ENCODE measurements at places on chromosomes 3 and 15.

DNA sequence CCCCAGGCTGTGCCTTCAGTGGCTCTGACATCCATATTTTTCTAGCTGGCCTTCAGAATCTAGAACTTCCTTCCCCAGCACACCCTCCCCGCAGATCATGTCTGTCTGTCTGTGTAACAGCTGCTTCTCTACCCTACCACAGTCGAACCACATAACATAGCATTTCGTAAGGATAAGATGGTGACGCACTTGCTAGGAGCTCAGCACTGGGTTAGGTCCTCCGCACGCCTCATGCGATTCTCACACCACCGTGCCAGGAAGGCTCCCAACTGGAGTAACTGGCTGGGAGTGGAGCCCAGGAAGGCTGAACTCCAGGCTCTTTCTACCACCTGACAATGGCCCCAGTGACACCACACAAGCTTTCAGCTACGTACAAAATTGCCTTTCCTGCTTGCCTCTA, 168.6 kb downstream of the STT3B start:
- no peak for DNase-seq

GRCh38 chr3:13496879-13497278, 16.8 kb downstream of the HDAC11 start:
- no peak for DNase-seq

DNA sequence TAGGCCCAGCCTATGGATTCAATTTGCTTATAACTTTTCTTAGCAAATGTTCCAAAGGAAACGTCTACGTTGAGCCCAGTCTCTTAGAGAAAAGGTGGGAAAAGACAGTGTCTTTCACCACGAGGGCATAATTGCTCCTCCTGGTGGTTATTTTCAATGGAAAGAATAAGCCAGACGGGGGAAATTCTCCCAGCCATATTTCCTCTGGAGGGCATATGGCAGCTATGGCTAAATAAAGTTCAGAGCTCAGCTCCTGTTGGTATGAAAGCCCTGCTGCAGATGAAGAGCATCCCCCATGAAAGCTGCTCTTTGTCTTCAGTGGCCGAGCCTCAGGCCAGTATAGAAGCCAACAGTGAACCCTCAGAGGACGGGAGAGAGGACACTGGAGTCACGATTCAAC, 297.9 kb downstream of the RYR3 start:
- DNase-seq, result no peak

GRCh38 chr3:108538083-108538482, 27.7 kb upstream of the MYH15 start:
- DNase-seq, result no peak

DNA sequence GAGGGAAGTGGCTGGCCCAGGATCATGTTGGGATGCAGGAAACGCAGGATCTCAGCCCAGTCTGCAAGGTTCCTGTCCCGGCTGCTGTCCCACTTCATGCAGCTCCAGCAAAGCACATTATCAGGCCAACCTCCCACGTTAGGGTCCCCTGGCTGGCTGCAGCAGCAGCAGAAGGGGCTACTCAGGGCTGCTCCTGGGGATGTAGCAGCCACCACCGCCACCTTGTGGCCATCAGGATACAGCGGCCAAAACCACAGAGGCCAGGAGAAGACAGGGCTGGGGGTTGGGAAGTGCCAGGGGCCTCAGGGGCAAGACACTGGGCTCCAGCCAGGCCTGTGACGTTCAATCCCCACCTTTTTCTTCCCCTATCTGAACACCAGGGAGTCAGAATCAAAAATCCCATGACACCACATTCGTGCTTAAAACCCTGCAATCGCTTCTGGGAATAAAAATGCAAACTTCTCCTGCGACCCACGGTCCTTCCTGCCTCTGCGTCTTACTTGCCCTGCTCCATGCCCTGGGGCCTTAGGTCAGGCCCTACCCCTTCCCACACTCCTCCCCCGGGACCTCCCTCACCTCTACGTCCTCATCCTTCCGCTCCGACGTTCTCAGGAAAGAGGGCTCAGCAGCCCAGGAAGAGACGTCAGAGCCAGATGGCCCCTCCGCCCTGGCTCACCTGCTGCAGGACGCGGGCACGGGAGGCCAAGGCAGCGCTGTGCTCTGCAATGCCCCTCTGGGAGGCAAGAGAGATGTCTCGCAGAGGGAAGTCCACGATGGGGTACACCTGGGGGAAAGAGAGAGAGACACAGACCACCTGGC, 21.5 kb downstream of the SSUH2 start:
- DNase-seq, result no peak

- DNase-seq, result no peak
Observed at GRCh38 chr3:4306091-4306490, 2.9 kb downstream of the SETMAR start.

GRCh38 chr3:51686512-51687215, 15.6 kb downstream of the TEX264 start:
- peak; percentile 68 for DNase-seq

- DNase-seq, result no peak
Observed at GRCh38 chr15:27662892-27663291, 436.2 kb downstream of the OCA2 start.

DNA sequence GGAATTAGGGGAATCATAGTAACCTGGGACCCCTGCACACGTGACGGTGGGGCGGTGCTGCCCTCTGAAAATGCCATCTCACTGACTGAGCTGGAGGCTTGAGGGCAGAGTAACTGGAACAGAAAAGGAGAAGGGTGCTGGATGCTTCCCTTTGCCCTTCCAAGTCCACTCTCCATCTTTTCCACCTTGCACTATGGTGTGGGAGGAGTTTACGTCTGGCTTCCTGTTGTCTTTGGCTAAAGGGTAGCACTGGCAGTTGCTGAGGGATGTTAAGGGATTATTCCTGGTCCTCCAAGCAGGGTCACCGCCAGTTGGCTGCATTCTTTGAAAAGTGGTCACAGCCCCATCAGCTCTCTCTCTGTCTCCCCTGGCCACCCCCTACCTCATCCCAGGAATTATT, 129.4 kb upstream of the SNTN start:
- no peak for DNase-seq

- DNase-seq, result no peak
Observed at GRCh38 chr3:23785882-23786281, 19.9 kb upstream of the UBE2E1 start.

GRCh38 chr15:73558529-73558928, 74.7 kb downstream of the NPTN start:
- no peak for DNase-seq

GRCh38 chr3:169460035-169460434, 203.5 kb downstream of the MECOM start:
- DNase-seq, result no peak

DNA sequence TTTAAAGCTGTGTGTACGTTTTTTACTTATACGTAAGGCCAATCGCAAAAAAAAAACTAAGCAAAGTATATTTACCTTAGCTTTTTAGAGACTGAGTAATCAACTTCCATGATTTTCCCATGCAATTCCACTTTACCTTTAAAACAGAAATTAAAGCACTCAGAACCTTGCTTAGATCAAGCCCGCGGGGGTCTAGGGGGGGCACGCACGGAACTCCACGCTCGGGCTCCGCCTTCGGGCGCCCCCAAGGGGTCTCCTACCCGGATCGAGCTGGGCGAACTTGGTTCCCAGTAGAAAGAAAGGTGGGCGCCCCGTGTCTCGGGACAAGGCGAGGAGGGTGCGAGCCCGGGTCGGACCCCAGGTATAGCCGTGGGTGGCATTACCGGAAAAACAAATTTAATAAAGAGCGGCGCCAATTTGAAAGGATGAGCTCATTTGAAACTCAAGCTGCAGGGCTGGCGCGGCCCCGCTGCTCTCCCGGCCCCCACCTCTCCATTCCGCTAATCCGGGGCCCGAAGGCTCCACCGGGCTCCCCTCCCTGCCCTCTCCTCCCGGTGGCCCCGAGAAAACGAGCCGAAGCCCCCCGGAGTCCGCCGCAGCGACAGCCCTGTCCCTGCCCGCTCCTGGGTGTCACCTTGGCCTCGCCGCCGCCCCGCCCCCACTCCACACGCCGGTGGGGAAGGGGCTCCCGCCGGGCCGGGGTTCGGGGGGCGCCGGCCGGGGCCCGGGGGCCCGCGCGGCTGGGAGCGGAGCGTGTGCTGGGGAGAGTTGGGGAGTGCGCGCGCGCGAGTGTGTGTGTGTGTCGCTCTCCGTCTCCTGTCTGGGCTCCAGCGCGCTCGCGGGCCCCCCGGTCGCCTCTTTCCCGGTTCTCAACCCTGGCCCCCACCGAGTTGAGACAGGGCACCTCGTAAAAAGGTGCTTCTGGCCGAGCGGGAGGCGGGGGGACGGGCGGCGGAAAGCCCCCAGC, 1.5 kb downstream of the IGF2BP2 start:
- DNase-seq, result no peak

GRCh38 chr15:45268135-45268534, 16.1 kb downstream of the SLC28A2 start:
- no peak for DNase-seq

- peak; percentile 83 for DNase-seq
Observed at GRCh38 chr3:169813757-169814517, 1.2 kb upstream of the LRRC34 start.

DNA sequence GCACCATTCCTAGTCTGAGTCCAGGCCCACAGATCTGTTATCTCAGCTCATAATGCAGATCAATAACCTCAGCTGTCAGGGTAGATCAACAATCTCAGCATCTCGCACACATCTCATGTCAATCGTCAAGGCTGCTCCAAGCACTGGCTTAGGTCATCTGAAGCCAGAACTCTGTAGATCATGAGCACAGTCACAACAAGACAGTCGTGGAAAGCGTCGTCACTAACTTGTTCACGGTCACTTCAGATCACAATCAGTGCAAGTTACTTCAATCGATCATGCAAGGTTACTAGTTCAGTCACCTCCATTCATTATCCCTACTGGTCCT, 71.8 kb downstream of the RBPMS2 start:
- no peak for DNase-seq

DNA sequence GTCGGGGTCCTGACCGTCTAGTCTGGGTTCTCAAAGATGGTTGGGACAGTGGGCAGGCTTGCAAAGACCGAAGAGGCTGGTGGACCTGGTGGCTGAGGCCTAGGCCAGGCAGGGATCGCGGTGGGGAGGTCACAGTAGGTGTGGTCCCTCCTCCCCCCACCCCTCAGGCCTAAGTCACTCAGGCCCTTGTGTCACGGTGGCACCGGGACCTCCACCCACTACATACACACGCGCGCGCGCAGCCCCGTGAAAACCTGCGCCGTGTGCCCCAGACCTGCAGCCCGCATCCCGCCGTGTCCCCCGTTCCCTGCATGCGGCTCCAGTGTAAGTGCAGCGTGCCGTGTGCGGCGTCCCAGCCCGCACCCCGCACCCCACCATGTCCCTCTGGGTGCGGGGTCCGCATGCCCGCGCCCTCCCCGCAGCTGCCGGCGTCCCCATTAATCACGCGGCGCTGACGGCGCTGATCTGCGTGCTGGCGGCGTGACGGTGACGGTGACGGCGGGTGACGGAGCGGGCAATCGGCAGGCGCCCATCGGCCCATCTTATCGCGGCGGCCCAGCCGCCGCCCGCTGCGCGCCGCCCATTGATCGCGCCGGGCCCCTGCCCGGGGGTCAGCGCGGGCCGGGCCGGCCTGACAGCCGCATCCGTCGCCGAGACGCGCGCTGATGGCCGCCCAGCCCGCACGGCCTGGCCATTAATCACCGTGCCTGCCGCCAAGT, 24.4 kb downstream of the SEC61A1 start:
- DNase-seq, result no peak

DNA sequence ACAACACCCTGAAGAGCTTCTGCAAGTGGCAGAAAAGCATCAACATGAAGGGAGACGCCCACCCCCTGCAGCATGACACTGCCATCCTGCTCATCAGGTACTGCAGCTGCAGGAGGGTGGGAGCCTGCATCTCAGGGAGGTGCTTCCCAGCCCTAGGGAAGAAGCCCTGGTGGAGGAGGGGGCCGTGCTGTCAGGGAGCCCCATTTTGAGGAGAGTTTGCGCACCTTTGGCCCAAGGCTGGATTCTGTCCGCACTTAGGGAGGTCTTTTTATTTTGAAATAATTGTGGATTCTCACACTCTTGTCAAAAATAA, 42.1 kb downstream of the SAXO2 start:
- no peak for DNase-seq

GRCh38 chr15:48225771-48226170, 19.7 kb downstream of the SLC12A1 start:
- no peak for DNase-seq

DNA sequence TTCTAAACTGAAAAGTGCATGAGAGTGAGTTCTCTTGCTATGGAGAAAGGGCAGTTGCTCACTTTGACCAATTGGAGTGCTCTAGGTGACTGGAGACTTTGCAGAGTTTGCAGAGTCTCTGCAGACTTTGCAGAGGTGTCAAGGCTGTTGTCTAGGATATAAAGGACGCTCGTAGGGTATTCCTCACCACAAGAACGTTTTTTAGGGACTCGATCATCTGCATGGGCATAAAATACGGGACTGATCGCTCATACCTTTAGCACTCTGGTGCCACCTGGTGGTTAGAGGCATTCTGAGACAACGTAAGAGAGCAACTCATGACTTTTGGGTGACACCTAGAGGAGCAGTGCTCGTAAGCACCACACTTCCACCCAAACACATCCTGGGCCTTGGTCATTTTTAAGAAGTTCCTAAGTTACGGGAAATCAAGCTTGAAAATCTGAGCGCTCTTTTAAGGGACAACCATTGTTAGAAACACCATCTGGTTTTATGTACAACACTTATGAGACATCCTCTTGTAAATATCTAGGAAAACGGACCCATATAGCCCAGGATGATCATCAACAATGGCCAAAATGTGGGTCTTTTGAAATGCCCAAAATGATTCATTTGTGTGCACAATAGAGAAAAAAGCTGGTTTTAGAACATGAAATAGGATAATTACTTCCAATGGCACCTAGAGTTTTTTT, 51.6 kb upstream of the XCR1 start:
- DNase-seq, result peak; percentile 82

GRCh38 chr3:114212646-114213045, 24.7 kb downstream of the ZNF80 start:
- DNase-seq, result no peak

GRCh38 chr3:119018690-119019463, 15.8 kb downstream of the IGSF11 start:
- DNase-seq, result no peak

GRCh38 chr3:154062513-154062912, 58.7 kb upstream of the ARHGEF26 start:
- no peak for DNase-seq

GRCh38 chr15:25178835-25179672, 224.3 kb downstream of the SNRPN start:
- no peak for DNase-seq

- peak; percentile 19 for DNase-seq
Observed at GRCh38 chr15:36501063-36501678, 78.3 kb upstream of the CDIN1 start.

DNA sequence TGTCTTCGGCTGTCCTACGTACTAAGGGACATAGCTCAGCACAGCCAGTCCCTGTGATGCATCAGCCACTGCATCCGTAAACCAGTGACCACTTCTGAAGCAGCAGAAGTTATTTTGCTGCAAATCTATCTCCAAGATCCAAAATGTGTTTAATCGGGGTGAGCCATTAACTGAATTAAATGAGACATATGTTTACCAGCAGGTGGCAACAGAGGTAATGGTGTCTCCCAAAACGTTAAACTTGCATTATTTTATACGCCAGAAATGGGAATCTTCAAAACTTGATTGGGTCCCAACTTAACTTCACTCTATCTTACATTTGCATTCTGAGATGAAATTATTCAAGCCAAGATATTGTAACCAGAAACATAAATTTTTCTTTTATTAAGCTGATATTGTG, 75.3 kb upstream of the BOC start:
- no peak for DNase-seq

Measured in GM12878 (cell line).